Hepatocyte (in vitro differentiated cells): ENCODE measurements at places on chromosomes 13 and 19.

DNA sequence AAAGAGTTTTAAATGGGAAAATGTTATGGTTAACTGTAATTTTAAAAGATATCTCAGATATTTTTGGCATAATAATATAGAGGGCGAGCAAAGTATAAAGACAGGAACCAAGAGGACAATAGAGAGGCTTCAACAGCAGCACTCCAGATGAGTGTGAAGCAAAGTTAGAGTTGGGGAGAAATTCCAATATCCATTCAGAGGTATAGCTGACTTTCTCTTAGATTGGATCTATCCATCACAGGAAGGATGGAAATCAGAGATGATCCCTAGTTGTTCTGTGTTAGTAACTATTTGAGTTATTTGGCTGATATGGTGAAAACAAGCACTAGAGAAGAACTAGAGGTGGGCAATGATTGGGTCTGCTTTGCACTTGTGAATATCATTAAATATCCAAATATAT is 786.0 kb upstream of the KLHL1 start:
- no peak for DNase-seq

- no peak for DNase-seq
These were observed 19.0 kb upstream of the PLPP2 start for GRCh38 chr19:310141-310651.

GRCh38 chr19:54731191-54731590 is 6.9 kb downstream of the KIR3DL3 start:
- DNase-seq = no peak

GRCh38 chr19:58153386-58153785 is 2.8 kb upstream of the ZNF329 start:
- DNase-seq = no peak
